Ascending aorta (tissue), 2 donors: ENCODE measurements at places on chromosomes 3 and 15. TPM values are rescaled to one million over a fixed set of nuclear protein-coding genes. Genes with fewer than 3 reads are reported as not detected.

DNA sequence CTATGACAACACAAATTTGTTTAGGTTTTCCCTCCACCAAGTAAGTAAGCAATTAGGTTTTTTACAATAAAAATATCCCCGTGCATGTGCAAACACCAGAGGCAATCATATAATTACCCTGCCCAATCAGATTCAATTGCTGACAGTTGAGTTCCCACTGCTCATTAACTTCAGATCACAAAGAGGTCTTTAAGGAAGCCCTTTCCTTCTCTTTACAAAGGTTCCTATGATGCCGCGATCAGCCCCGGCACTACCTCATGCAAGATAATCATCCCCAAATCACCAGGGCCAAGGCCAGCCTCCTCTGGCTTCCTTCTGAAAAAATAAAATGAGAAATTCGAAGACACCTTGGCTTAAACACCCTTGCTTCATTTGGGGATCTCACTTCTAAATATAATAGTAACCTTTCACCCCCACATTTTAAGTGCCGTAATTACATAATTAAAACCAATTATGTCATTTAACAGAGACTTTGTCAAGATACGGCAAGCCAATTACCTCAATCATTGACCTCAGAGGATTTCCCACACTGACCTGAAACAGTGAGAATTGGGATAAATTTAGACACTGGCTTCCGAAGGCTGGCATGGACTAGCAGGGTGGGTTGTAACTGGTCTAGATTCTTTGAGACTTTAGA, 121.3 kb upstream of the WNT5A start:
- no peak for DNase-seq

GRCh38 chr3:63795438-63795837, 23.7 kb upstream of the C3orf49 start:
- DNase-seq, result no peak

DNA sequence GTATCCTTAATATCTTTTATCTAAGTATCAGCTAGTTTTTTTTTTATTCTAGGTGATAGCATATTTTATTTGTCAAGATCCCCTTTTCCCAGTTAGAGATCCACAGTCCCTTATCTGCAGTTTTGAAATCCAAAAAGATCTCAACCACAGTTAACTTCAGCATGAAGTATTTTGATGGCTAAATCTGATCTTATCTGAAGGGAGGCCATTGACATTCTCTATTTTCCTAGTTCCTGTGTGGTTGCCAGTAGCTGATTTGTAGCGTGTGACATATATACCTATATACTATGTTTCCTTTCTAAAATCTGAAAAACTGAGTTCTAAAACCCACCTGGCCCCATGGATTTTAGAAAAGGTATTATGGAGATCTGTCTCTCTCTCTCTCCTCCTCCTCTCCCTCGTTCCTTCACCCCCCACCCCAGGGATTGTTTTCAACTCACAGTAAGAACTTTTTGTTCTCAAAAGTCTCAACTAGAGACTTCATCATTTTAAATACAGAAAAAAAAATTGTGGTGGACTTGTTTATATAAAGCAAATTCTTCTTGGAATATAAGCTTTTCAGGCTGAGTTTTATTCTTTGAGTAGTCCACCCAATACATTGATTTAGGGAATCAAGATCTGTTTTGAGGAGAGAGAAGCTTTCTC, 12.3 kb downstream of the TCF12 start:
- no peak for DNase-seq

The GOLGA6L4 gene
- not detected for total RNA-seq
